CD4-positive, alpha-beta memory T cell (primary cell): ENCODE measurements at places on chromosomes 1 and 21. TPM values are rescaled to one million over a fixed set of nuclear protein-coding genes. Genes with fewer than 3 reads are reported as not detected.

- peak; percentile 23 for DNase-seq
These were observed 19.8 kb downstream of the ATP6V1G3 start for GRCh38 chr1:198520524-198521254.

DNA sequence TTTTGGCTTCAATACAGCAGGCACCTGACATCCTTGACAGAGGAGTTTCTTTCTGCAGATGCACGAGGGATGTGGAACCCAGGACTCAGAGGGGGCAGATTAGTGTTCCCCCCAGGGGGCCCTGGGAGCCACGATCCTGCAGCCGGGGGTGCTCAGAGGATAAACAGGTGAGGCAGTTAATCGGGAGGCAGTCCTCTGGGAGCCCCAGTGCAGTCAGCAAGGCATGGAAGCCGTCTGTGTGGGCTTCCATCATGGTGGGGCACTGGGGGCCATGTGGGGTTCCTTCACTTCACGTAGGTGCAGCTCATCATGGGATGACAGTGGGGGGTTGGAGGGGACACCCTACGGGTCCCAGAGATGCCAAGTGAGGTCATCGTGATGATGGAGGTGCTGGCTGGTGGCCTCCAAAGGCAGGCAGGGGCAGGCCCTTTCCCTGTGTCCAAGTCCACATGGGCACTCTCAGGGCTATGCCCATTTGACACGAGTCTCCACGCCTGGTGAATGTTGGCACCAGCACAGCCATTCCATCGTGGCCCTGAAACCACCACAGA lies 59.3 kb upstream of the ABCG1 start:
- DNase-seq, result no peak

- DNase-seq, result no peak
These were observed 59.5 kb downstream of the ZBTB17 start for GRCh38 chr1:15916417-15916816.

GRCh38 chr1:228488818-228489674 lies 1.9 kb downstream of the RNF187 start:
- DNase-seq, result no peak

DNA sequence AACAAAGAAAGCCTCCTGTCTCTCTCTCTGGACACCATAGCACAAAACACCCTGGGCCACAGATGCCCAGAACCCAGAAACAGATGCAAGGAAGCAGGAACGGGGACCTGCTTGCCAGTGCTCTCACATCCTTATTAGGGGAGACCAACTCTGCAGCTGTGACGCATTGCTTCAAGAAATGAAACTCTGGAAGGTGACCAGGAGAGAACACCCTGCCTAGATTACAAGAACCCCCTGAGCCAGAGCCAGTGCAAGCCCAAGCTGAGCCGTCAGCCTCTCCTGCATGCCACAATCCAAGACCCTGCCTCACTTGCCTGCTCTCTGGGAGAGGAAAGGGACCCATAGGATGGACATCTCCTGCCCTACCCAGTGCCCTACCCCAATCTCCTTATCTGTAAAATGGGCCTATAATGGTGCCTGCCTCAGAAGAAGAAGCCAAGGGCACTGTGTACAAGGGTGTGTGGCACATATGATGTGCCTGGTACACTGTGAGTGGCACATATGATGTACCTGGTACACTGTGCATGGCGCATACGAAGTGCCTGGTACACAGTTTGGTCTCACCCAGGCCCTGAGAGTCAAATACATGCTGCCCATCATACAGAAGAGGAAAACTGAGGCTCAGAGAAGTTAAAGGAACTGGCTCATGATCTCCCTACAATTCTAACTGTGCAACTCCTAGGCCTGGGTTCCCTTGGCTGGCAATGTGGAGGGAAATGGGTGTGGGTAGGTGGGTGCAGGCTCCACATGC lies 16.8 kb upstream of the FAM131C start:
- DNase-seq, result no peak

- DNase-seq, result no peak
These were observed 40.9 kb downstream of the SYT6 start for GRCh38 chr1:114112775-114113174.

GRCh38 chr1:77966291-77966690 lies 12.6 kb downstream of the FUBP1 start:
- DNase-seq, result no peak

DNA sequence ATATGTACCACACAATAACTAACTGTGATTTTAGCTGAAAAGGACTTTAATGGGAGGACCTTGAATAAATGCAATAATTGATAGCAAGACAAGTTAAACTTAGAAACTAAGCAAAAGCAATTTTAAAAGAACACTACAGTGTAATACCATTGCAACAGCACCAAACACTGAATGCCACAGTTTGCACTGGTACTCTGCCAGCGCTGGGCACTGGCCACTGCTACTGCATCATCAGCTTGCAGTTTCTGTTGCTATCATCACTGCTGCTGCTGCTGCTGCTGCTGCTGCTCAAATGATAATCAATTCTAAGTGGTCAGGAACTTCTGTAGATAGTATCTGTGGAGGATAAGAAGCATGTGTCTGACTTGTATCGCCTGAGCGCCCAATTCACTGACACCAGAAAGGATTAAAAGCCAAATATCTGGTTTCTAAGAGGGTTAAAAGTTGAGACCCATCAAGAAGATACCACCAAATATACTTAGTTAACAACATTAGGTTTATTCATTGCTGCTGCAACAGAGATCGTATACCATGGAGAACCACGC lies 306.9 kb downstream of the LRRC40 start:
- no peak for DNase-seq

- DNase-seq, result no peak
These were observed 320.9 kb upstream of the C1orf87 start for GRCh38 chr1:60394436-60394835.

DNA sequence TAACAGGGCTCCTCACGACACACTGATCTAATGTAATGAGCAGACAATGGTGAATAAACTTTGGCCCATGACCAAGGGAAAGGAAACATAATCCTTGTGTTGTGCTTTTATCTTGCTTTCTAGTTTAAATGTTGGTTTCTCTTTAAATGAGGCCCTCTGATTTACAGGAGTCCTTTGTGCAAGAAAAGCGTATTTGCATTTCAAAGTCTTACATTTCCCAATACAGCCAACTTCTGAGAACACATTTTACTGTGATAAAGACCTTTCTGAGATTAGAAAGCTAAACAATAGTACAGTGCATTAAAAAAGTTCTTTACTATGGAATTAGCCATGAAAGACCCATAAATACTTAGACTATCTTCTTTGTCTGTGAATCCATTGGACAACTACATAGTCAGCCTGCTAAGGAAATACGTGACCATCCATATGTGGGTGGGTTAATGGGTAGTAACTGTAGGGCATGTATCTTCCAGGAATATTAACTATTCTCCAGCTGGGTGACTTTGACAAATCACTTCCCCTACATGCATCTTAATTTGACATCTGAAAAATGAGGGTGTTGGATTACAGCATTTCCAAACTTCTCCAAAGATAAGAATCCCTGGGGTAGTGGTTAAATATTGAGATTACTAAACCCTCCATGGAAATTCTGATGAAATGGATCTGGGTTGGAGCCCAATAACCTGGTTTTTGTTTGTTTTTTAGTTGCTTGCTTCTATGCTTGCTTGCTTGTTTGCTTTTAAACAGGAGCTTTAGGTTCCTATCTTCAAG lies 50.3 kb upstream of the USP1 start:
- no peak for DNase-seq

DNA sequence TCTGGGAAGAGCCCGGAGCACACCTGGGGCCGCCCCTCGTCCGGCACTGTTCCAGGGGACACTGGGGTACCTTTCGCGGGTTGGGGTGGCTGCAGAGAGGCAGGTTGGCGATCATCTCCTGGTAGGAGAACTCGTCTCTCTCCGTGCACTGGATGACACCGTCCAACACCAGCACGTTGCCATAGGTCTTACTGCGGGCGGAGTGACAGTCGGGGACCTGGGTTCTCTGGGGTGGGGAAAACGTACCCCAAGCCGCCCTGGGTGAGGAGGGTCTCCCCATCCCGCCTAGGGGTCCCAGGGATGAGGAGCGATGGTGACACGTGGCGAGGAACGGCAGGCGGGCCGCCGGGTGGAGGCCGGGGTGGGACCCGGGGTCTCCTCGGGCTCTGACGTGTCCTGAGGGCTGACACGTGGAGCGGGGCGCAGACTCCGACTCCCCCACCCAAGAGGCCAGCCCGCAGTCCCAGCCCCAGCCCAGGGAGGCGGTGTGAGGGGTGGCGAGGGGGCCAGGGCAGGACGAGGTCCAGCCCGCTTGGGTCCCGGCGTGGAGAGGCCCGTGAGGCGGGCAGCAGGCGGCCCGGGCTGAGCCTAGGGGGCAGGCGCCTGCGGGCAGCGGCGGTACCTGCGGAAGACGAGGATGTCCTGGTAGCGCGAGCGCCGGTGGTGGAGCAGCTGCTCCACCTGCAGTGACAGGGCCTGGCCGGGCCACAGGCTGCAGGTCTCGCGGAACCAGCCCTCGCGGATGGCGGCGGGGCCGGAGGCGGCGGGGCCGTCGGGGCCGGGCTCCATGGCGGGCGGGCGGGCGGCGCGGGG lies 457 bp downstream of the SRM start:
- no peak for DNase-seq

GRCh38 chr1:23371987-23372880 lies 2.6 kb upstream of the ZNF436 start:
- no peak for DNase-seq

GRCh38 chr1:46446646-46447498 lies 42.8 kb upstream of the DMBX1 start:
- DNase-seq, result peak; percentile 59

- DNase-seq, result no peak
These were observed 51.5 kb downstream of the SYT2 start for GRCh38 chr1:202658769-202659168.

DNA sequence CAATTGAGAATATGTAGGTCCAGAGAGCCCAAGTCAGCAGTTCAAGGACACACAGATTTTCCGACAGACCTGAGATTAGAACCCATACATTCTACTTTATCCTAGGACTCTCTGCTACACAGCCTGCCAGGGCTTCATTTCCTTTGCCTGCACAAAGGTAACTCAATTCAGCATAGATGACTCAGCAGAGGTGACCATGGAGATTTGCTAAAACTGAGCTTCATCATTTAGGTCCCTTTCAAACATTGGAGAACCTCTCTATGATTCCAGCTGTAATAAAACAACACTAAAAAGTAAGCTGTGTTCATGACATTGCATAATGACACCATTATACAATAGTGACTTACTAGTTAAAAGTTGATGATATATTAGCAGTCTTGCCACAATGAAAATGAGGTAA lies 22.2 kb downstream of the DAB1 start:
- DNase-seq, result no peak

GRCh38 chr1:232629250-232630046 lies 485 bp downstream of the SIPA1L2 start:
- peak; percentile 2 for DNase-seq

The CFHR2 gene
- not detected for total RNA-seq

DNA sequence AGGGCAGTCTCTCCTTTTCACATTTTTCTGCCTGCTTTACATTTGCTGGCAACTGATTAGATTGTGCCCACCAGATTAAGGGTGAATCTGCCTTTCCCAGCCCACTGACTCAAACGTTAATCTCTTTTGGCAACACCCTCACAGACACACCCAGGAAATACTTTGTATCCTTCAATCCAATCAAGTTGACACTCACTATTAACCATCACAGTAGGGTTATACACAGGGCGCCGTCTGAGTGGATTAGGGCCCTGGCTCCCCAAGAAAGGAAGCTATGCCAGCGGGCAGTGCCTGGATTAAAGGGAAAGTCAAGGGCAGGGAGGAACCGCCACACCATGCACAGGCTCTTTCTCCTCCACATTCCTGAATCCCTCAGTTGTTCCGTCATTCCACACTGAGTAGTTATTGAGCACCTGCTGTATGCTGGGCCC lies 56.2 kb downstream of the EVA1C start:
- DNase-seq, result no peak

The FAM72C gene
- 0.20 TPM for total RNA-seq

DNA sequence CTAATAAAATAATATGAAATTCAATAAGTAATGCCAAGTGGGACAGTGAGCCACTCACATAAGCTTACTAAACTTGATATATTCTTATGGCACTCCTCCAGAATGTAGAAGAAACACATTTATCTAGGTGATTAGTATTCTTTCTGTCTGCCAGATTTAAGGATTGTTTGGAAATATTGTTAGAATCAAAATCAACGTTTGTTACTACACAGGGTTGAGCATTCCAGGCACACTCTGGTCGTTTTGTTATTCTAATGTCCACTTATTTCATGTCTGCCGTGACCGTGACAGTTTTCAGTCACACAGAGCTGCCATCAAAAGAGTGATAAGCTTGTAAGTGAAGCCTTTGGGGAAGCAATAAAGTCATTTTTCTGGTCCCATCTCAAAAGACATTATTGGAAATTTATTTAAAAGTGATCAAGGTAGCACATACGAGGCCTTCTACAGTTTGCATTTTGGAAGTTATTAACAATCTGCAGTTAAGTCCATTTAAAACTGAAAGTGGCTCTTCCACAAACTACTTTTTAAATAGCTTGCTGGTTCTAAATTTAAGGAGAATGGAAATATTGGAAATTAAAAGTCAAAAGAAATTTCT lies 38.0 kb downstream of the NFIA start:
- DNase-seq, result no peak

The PCSK9 gene
- not detected for total RNA-seq

- DNase-seq, result no peak
These were observed 145.0 kb upstream of the C21orf91 start for GRCh38 chr21:17964199-17964598.

The DTL gene
- 0.06 TPM for total RNA-seq

- DNase-seq, result no peak
These were observed 44.8 kb downstream of the GRHL3 start for GRCh38 chr1:24363994-24364393.

The NKAIN1 gene
- total RNA-seq, result not detected

DNA sequence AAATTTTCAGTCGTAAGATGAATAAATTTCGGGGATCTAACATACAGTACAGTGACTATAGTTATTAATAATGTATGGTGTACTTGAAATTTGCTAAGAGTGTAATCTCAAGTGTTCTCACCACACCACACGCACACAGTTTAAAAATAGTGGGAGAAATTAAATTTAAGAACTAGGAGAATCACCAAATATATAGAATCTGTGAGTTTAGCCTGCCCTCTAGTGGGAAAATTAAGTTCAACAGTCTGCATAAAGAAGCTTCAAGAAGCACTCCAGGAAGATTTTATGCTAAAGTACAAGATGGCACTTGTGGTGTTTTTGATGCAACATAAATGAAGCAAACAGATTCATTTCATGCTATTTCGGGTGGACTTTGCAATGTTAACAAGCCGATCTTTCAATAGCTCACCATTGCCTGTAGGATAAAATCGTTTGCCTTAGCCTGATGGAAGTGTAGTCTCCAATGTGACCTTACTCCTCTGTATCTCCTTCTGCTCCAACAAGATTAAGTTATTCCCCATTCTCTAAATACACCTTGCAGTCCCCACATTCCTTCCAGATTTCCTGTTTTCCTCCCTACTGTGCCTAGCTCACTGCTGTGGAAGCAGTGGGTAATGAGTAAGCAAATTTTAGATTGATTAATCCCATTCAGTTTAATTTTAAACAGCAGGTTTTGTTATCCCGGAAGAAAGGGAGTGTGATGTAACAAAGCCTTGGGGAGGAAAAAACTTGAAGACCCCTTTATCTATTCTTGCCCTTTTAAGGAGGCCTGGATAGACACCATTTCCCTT lies 8.7 kb upstream of the PIK3C2B start:
- DNase-seq, result no peak
